Ascending aorta (tissue), 2 donors: ENCODE measurements at places on chromosomes 3 and 15. TPM values are rescaled to one million over a fixed set of nuclear protein-coding genes. Genes with fewer than 3 reads are reported as not detected.

DNA sequence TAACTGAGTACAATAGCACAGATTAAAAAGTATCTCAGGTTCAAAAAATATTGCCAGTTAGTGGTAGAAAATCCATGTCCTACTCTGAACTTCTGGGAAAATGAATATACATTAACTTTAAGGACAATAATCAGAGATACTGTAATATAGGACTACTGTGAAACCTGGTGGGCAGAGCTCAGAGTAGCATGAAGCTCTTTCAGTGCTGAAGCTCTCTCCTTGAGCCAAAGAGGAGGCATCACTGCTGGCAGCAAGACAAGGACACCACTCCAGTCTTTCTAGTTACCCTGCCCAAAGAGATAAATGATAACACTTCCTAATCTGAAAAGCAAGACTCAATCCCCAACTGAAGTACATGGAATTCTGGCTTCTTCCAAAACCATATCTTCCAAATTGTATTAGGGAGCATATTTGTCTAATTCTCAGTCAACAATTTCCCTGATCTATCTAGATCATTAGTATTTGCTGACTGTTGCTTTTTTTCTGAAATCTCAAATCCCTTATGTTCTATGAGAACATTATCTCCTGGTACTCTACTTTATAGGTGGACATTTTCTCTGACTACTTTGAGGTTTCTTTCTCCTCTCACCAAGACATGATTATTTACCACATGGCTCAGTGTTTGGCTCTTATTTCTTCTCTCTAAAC, 55.9 kb downstream of the CLDN1 start:
- no peaks in the 10 kb centered on the region for H3K4me1 ChIP-seq
- DNase-seq = no peak
- no peaks in the 10 kb centered on the region for H3K36me3 ChIP-seq

DNA sequence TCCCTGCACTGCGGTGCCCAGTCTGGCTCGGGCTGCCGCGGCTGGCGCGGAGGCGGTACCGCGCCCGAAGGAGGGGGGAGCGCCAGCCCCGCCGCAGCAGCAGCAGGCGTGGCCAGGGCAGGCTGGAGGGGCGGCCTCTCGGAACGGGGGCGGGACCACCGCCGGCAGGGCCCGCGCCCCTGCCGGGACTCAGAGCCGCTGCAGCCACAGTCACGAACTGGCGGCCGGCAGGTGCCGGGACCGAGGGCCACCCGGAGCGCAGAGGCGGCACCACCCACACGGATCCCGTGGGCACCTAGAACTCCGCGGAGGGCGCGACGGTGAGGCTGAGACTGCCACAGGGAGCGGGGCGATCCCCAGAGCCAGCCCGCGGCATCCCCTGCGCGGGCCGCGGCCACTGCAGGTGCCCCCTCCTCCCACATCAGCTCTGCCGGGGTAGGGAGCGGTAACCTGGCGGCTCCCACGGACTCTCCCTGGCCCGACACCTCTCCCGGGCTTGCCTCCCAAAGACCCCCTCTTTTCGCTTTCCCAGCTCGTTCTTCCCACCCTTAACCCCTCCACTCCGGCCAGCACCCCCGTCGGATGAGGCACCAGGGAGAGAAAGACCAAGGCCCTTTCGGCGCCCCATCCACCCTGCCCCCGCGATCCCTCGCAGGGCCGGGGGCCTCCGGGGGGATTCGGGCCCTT, at the start of gene VWA5B2:
TSS of gene VWA5B2 (plus strand) at position 192 of the 687 bp plus-strand sequence. CDS start 944 bp downstream, outside the sequence.
- H3K4me3 ChIP-seq = peak within 1 kb of the TSS; percentile 66
- H3K27ac ChIP-seq = no peak within 1 kb of the TSS
- no peak for DNase-seq
- peaks cover 10% of the 10 kb centered on the region for H3K4me1 ChIP-seq
- no peaks in the 10 kb centered on the region for H3K36me3 ChIP-seq

- no peaks in the 10 kb centered on the region for H3K27me3 ChIP-seq
- peaks cover 3% of the 10 kb centered on the region for H3K4me1 ChIP-seq
Observed at GRCh38 chr3:14042680-14043079, 82.0 kb downstream of the CHCHD4 start.

GRCh38 chr3:112360561-112360960, 27.6 kb downstream of the CD200 start:
- no peaks in the 10 kb centered on the region for H3K36me3 ChIP-seq
- DNase-seq = peak; percentile 77
- no peaks in the 10 kb centered on the region for H3K27me3 ChIP-seq
- no peak overlapping the region for H3K4me3 ChIP-seq

Gene LEKR1
- total RNA-seq = not detected

Gene MITF
- 27.4 TPM for total RNA-seq

Gene TNNC1
- total RNA-seq = 68.6 TPM
